ENCODE measurements at places on chromosomes 1 and 21. TPM values are rescaled to one million over a fixed set of nuclear protein-coding genes. Genes with fewer than 3 reads are reported as not detected.

DNA sequence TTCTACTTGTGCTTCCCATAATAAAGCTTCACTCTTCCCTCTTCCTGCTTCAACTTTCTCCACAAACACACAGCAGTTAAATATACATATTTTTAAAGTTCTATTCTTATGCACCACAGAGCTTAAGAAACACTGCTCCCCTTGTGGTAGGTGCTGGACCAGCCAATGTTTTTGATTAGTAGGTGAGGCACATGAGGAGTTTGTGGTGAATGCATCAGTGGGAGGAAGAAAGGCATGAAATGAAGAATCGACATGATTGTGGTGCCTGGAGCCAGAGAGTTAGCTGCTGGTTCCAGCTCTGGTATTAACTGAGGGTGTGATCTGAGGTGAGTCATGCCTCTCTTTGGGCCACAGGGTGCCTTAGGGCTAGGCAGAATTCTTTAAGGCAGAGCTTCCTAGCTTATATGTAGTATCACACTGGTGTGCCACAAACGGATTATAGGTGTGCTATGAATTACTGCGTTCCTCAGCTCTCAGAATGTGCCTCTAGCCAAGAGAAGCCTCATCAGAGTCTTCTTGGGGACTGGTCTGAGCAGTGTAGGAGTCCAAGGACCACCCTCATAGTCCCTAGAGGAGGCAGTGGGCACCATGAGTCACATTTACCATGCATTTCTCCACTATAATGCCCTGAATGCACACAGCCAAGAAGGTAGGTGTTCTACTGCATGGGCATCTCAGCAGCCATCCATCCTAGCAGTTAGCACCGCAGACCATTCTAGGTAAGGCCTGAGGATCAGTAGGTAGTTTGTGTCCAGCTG lies 97.4 kb upstream of the SGIP1 start:
- no peak for DNase-seq

GRCh38 chr1:32336591-32336932 lies 529 bp upstream of the MARCKSL1 start:
- no peak for DNase-seq

- no peak for DNase-seq
Measured at GRCh38 chr1:181140891-181141290, 52.4 kb downstream of the IER5 start.

DNA sequence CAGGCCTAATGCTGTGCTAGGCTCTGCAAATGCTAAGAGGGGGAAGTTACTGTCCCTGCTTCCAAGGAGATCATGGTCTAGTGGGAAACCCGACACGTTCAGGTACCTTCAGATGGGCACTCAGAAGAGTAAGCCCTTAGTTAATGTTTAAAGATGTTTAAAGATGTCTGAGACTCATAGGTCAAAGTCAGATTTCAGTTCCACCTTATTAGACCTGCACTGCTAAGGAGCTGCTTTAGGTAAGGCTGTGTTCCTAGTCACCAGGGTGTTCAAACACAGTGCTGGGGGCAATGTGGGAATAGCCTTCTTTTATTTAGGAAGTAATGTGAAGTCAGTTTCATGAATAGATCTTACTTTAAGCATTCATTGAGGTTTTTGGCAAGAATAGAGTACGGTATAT lies 3.8 kb upstream of the RUSC1 start:
- DNase-seq, result peak; percentile 45

DNA sequence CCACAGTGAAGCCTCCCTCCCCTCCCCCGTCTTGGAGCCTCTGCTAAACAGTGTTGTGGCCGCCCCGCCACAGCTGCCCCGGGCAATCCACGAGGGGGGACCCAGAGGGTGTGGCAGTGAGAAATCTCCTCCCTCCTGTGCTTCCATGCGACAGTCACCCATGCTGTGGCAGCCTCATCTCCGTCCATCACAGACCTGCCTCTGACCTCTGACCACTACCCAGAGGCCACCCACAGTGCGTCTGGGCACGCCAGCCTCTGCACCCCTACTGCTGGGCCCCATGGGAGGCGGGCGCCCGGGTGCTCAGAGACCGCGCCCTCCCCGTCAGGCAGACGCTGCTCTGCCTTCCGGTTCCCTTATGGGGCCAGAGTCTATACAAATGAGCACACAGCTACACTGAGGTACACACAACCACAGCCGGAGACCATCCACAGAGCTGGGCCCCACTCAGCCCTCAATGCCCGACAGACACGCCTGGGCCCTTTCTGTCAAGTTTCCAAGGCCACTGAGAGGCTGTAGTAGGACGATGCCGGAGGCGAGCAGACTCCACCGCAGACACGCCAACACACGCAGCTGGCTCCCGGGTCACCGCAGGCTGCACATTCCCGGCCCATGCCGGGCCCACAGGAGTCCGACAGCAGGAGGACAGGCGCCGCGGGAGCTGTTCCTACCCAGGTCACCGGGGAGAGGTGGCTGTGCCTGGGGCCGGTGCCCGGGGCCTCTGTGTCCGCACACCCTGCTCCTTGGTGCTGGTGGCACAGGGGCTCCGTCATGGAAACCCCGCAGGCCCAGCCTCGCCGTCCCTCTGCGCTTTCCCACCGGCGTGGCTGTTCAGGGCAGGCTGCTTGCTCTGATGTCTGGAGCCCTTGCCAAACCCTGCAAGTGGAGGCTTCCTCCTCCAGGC lies 23.9 kb upstream of the TMEM52 start:
- peak; percentile 39 for DNase-seq

DNA sequence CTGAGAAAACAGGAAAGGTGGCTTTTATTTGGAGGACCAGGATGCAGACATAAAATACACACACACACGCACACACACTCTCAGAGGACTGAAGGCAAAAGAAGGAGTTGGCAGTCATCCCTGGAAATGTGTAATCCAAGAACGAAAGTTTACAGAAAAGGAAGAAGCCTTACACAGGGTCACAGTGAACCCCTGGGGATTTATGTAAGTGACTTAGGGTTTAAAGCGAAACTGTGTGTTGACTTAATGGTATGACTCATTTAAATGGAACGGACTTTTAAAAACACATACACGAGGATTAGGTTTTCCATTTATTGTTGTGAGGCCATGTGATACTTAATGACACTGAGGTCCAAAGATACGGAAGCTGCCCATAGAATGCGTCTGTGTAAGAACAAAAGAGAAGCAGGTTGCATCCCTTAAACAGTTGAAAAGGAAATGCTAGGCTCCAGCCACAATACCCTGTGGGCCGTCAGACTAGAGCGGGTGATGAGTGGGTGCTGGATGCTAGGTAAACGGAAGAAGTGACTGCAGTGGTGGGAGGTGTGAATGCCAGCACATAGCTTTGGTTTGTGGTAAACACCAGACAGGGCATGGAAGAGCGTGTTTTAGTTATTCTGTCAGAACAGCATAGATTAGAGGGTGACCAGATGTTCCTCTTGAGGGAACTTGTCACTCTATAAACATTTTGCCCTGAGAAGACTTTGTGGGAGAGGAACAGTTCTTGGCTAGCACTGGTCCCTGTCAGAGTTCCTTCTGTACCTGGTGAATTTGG lies 21.6 kb upstream of the BCL10 start:
- DNase-seq, result peak; percentile 78

DNA sequence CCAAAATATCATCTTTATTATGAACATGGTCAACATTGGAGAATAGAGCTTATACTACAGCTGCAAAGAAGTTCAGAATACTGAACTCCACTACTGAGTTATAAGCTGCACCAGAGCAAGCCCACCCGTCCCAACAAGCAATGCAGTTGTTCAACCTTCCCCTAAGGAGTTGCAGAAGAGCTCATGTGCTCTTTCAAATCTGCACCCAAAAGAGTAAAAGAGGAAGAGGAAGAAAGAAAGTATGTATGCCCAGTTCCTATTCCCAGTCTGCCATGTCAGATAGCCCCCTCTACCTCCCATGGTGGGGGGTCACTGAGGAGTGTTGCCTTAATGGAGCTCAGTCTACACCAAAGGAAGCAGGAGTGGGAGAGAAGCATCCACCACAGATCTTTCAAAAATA lies 6.9 kb downstream of the C1orf162 start:
- DNase-seq, result no peak

DNA sequence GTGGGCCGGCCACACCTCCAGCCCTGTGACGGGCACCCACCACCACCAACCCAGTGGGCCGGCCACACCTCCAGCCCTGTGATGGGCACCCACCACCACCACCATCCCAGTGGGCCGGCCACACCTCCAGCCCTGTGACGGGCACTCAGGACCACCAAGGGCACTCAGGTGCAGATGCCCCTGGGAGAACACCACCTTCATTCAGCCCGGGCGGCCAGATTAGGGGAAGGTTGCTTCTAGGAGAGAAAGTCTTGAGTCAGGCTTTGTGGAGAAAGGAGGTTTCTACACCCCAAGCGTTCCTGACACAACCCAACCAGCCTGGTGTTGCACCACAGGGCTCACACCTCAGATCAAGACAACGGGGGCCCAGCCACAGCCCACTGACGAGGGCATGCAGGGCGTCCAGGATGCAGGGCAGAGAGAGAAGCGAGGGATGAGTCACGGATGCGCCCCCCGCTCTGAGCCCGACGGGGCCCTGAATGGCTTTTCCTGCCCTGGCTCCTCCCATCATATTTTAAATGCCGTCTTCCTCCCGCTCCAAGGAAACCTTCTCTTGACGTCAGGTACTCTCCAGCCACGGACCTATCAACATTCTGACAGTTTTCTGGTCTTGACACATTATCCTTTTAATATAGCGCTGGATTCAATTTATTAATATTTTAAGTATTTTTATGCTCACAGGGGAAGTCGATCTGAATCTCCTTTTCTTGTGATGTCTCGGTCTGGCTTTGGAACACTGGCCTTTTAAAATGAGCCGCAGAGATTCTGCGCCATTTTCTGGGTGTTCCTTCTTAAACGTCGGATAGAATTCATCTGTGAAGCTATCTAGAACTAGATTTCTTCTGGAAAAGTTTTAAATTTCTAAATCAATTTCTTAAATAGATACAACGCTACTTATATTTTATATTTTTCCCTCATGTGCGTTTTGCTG lies 631 bp upstream of the SPATC1L start:
- peak; percentile 84 for DNase-seq

DNA sequence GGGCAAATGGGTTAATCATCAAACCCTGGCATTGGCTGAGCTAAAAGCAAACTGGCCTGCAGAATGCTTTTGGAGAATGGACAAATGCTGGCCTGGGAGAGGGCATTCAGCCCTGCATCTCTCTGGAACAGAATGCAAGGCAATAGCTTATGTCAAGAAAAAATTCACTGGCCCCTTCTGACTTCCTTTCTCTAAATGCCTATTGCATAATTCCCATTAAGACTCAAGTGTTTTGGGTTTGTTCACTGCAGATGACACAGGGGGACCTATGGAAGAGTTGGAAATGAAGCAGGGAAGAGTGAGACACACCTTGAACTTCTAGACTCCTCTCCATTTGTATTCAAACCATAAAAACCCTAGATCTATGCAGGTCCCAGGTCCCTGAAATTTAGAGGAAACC lies 15.9 kb downstream of the PEA15 start:
- DNase-seq, result no peak

DNA sequence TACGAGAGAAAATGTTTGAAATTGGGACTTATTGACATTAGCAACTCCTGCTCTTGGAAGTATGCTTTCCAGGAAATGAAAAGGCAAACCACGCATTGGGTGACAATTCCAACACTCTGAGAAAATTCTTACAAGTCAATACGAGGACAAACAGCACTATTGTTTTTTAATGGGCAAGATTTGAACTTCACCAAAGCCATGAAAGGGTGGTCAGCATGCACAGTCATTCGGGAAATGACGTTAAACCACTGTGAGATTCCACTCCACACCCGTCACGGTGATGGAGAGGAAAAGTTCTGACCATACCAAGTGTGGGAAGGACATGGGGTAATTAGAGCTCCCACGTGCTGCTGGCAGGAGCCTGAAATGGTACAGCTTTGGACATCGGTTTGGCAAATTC lies 12.2 kb upstream of the PRXL2B start:
- no peak for DNase-seq

- DNase-seq, result no peak
Measured at GRCh38 chr1:57401671-57402070, 22.2 kb downstream of the DAB1 start.

DNA sequence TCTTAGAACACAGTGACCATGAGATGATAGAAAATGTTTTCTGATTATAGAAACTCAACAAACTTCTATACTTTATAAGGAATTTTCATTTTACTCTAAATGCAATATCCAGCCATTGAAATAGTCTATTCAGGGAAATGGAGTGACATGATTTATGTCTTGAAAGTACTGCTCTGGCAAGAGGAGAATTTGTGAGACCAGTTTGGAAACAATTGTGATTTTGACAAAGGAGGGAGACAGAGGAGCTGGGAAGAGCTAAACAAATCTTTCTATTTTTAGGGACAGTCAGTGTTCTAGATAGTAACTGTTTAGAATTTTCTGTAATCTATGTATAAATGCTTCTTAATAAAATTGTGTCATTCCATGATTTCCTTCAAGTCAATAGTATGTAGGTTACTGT lies 252.3 kb downstream of the FMN2 start:
- DNase-seq, result no peak

DNA sequence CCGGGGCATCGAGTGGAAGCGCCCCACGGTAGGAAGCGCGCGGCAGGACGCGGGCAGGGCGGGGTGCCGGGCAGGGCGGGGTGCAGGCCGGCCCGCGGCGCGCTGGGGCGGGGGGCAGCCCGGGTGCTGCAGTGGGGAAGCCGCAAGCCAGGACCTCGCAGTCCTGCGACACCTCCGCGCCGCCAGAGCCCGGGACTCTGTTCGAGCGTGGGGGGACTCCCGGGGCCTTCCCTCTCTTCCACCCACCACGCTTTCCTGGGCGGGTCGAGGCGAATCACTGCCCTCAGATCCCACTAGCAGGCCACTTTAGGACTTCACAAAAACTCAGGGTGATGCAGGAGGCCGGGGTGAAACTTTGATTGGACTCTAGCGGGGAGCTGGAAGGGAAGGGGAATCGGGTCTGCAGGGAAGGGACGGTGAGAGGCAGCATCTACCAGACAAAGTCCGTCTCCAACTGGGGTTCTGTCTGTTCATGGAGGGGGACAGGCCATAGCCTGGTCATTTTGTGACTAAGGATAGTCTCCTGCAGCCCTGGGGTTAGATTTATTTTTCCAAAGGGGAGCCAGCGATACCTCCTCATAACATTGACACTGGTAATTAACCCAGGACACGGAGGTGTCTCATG lies 623 bp downstream of the CAPN2 start:
- DNase-seq, result peak; percentile 87

DNA sequence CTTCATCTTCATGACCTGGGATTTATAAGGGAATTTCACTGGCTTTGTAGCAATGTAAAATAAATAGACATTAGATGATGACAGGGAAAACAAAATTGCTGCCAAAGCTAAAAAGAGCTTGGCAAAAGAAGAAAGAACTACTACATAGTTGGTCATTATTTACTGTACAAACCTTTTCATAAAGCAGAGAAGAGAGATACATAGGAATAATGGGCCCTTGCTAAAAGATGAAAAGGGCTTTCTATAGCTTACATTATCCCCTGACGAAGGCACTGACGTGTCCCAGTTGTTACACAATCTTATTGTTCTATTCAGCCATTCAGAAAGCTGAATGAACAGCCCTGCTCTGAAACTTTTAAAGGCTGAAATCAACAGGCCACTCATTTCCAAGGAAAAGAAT lies 57.1 kb downstream of the ZC3H11B start:
- peak; percentile 55 for DNase-seq

FAM72D gene
- polyA plus RNA-seq, result 0.24 TPM

SHISA4 gene
- polyA plus RNA-seq, result 37.6 TPM

AIM2 gene
- polyA plus RNA-seq, result not detected

RHD gene
- not detected for polyA plus RNA-seq
